ENCODE measurements at places on chromosomes 5 and 9.
A peak's percentile ranks its signal among the peaks of the same experiment; 100 is the strongest.

GRCh38 chr5:170471551-170472178 lies 32.2 kb upstream of the KCNIP1 start:
- no peak for DNase-seq

DNA sequence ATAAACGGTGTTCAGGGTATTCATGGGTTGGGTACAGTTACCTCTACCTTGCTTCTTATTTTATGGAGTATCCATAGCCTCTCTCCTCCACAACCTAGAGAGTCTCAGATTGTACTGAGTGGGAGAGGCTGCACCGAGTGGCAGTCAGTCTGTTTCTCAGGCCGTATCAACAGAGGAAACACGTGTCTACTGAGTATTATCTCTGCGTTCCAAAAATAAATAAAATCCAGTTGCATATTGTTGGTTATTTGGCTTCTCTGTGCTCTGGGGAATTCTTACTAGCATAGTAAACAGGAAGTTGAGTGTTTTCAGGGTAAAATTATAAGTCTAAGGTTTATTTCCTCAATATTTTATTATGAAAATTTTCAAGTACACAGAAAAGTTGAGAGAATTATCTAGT lies 231.0 kb downstream of the ARHGEF28 start:
- no peak for DNase-seq

DNA sequence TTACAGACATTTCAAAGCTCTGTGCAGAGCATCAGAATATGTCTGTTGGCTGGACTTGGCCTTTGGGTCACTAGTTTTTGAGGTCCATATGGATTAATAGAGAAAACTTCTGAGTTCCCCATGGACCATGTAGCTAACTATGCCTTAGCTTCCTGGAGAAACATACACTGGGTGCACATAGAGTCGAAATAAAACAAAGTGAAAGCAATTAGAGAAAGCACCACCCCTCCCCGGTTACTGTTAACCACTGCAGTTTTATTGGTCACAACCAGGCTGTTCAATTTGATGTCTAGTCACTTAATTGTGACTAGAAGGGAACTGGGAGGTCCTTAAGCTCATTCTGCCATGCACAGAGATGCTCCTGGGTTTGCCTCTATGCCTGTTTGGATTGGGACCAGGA lies 4.2 kb downstream of the FAM240B start:
- no peak for DNase-seq

DNA sequence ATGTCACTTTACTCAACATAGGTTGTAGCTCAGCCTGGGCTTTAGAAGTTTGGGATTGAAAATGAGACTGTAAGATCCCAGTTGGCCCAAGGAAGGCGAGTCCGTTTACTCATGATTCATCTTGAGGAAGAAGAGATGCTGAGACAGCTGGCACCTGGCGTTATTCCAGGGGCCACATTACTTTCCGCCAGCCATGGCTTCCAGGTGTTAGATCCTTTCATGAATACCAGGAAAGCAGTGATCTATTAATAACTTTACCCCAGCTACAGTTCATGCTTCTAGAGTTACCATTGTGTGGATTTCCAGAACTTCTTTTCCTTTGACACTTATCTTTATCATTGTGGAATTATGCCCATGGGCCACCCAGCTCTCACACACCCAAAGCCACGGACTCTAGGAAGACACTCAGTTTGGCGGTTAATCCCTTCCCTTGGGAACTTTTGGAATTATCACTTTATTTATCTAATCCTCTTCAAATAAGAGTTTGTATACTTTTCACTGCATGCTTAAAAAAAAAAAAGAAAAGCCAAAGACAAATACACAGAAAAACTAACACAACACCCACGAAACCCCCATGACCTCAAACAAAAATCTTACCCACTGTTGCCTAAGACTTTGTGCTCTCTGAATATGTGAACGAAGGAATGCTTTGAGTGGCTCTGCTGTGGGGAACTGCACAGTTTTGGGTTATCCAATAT lies 26.9 kb downstream of the RAI14 start:
- no peak for DNase-seq

GRCh38 chr5:33146881-33147280 lies 293.9 kb upstream of the TARS1 start:
- no peak for DNase-seq

DNA sequence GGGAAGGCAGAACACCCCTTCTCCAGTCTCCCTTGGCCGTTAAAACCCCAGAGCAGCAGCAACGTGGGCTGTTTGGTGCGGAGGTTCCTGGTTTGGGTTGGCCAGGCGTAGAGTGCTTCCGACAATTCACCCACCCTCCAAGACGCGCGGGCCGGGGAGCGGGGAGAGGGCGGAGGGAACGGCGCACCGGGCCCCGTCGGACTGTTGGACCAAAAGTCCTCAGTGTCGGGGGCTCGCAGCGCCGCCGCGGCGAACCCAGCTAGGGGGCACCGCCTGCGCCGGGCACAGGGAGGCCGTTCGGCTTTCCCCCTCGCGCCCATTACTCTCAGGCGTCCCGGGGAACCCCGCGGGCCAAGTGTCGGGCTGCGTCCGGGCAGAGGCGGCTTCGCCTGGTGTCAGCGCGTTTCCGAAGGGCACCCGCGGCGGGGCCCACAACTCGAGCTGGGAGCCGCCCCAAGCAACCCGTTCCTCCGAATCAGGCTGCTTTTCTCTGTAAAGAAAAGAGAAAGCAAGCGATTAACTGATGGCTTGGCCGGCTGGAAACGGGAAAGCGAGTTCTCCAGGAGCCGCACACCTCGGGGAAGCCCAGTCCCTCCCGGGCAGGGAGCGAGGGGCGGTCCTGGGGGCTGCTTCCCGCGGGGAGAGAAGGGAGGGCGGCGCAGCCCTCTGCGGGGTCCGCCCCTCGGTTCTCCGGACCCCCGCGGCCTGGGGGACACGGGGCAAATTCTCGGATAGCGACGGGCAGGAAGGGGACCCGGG lies 145.5 kb downstream of the ERCC6L2 start:
- peak; percentile 23 for DNase-seq

DNA sequence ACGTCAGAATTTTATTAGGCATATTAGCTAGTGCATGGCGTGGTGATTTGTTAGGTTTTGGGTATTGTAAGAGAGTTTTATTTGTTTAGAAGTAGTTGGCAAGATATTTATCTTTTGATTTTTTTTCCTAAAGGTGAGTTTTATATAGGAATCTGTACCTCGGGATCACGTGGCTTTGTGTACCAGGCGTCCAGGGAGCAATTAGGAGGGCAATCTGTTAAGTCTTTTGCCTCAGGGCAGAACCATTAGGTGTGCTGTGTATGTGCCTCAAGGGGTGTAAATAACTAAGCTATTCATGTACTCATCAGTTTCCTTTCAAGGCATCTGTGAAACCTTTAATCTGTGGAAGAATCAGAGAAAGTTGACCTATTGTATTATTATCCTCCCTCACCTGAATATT lies 39.4 kb downstream of the ZSWIM6 start:
- DNase-seq, result no peak

DNA sequence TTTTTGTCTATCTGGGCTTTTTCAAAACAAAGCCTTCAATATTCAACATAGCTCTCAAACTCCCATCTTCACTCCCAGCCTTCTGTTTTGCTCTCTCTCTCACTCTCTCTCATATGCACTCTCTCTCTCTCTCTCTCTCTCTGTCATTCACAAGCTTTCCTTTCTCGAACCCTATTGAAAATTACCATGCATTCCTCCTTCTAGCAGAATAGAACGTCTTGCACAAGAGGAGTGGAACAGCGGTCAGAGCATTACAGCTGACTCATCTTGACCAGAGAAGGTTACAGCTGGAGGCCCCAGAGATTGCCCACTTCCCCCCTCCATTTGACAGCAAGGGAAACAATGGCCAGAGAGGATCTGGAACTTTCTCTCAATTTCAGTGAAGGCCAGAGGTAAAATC lies 51.0 kb upstream of the LIFR start:
- DNase-seq, result no peak

DNA sequence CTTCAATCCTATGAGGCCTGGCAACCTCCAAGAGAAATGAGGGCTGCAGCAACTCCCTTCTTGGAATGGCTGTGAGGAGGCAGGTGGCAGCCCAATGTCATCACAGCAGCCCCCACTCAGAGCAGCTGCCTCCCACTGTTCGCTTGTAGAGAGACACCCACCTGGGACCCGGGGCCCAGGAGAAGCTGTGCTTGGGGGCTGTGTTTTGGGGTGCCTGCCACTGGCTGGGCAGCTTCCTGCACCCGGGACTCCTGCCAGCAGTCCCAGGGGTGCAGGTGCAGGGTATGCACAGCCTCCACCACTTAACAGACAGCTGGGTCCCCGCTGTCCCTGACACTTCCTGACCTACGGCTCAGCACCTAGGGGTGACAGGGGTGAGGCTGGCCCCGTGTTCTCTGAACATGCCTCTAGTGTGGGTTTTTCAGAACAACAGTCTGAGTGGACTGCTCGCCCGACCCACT lies 26.2 kb downstream of the NIPAL4 start:
- no peak for DNase-seq

GRCh38 chr5:19874811-19875210 lies 113.2 kb downstream of the CDH18 start:
- DNase-seq, result no peak

DNA sequence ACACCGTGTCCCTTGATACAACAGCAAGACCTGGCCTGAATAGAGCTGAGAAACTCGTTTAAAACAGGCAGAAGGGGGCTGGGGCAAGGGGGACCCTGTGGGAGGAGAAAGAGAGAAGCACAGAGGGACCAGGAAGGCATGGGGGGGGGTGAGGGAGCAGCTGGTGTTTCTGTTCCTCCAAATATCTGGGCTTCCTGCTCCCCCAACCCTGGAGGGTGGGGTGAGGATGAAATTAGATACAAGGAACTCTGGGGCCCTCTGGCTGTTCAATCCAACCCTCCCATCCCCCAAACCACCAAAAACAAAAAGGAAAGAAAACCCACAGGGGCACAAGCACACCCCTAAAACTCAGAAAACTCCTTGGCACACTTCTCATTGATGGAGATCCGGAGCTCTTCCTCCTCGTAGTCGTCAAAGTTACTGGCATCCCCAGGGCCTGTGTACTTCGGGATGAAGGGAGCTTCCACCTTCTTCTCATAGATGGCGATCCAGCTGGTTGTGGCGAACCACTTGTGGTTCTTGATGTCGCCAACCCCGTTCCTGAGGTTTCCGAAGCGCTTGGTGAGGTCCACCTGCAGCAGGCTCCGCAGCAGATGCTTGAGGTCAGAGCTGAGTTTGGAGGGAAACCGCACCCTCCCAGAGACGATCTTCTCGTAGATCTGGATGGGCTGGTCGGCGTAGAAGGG lies 1.1 kb downstream of the PRKACG start:
- DNase-seq, result no peak
